ENCODE measurements at places on chromosomes 16 and 17. TPM values are rescaled to one million over a fixed set of nuclear protein-coding genes. Genes with fewer than 3 reads are reported as not detected.

DNA sequence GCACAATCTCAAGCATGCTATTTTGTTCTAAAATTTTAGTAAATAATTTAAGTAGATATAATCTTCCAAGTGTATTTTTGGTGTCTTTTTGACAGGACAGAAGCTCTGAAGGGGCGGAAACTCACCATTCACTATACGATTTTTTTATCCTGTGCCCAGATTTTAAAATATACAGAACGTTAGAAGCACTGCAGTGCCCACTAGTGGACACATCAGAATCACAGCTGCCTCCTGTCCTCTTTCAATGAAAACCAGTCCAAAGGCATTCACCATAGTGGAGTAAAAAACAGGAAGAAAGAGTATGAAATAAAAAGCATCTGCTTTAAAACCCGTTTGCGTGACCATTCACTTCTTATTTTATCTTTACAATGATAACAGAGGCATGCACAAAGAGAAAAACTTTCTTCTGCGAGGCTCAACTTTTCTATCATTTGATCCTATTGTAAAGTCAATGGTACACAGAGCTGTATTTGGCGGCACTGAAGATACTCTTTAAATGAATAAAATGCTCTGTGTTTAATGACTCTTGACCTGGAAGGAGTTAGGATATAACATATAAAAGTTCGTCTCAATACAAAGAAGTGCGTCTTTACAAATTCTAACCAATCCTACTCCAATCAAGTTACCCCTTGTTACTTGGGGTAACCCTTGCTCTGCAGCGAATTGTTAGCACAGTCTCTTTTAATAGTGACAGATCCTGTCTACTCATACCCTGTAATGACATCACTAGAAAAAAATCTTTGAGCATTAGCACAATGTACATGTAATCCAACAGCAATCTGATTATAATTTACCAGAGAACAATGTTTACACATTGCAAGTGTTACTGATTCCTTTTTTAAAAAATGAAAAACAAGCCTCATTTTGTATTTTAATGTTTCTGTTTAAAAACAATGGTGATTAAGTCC is 339.8 kb upstream of the PSMD7 start:
- DNase-seq: peak; percentile 73

DNA sequence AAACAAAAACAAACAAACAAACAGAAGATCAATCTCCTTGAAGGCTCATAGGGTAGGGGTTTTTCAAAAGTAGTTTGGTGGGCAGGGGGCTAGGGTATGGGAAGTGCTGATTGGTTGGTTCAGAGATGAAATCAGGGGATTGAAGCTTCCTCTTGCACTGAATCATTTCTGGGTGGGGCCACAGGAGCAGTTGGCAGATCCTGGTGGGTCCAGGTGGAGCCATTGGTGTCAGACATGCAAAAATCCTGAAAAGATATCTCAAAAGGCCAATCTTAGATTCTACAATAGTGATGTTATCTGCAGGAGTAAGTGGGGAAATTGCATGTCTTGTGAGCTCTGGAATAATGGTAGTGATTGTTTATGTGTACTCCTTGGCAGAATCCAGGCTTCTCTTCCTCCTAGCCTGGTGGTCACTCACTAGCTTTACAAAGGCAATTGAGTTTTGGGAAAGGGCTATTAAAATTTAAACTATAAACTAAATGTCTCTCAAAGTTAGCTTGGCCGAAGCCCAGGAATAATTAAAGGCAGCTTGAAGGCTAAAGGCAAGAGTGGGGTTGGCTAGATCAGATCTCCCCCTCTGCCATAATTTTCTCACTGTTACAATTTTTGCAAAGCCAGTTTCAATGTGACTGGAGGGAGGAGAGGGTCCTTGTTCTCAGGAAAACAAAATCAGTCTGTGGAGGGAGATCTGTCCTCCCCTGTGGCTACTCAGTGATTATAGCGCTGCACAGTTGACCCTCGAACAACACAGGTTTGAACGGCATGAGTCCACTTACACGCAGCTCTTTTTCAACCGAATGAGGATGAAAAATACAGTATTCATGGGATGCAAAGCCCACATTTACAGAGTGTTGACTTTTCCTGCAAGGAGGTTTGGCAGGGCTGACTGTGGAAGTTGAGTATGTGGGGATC is 45.2 kb downstream of the RNF112 start:
- no peak for DNase-seq

DNA sequence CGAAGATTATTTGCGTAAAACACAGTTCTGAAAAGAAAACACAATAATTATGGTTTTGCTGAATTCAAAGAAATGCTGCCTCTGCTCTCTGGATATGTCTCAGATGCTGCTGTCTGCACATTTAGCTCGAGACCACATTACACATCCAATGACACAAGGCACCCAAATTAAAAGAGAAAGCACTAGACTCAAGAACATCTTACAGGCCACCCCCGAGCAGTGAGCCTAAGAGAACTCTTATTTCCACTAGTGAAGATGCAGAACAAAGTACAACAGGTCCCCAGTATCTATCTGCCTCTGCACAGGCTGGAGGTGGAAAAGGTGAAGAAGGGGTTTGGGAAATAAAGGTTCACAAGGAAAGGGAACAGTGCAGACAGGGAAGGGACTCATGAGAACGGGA is 33.5 kb downstream of the GRB2 start:
- no peak for DNase-seq

GRCh38 chr17:39073916-39074315 is 77.5 kb downstream of the PLXDC1 start:
- no peak for DNase-seq

GRCh38 chr16:4968879-4969483 is 10.9 kb downstream of the SEC14L5 start:
- no peak for DNase-seq

- DNase-seq: no peak
Measured at GRCh38 chr16:23222929-23223328, 40.4 kb downstream of the SCNN1G start.

DNA sequence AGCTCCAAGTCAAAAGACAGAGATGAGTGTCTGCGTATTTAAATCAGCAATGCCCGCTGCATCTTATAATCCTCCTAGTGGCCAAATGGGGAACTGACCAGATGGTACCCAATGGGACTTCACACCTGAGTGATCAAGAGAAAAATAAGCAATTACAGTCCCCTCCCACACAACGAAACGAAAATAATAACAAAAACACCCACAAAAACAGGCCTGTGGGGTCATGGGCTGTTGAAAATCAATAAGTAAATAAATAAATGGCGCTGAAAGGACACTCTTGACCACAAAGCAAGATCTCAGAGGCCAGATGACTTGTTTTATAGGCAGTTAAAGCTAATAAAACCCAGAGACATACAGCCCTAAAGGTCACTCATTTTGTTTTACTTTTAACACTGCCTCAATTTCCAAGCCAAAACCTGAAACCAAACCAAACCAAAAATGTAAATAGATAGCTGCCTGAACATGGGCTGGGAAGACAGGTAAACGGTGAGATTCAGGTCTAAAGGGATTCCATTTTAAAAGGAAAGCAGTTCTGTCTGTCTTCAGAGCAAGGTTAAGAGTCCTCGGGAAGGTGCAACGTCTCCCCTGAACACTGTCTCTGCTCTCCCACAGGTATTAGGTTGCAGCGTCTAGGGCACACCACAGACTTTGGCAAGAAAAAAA is 1.3 kb downstream of the ZNF821 start:
- peak; percentile 80 for DNase-seq

GRCh38 chr17:71398025-71398424 is 722.8 kb upstream of the SOX9 start:
- no peak for DNase-seq

GRCh38 chr17:56596691-56597494 is 3.4 kb downstream of the NOG start:
- DNase-seq: no peak

DNA sequence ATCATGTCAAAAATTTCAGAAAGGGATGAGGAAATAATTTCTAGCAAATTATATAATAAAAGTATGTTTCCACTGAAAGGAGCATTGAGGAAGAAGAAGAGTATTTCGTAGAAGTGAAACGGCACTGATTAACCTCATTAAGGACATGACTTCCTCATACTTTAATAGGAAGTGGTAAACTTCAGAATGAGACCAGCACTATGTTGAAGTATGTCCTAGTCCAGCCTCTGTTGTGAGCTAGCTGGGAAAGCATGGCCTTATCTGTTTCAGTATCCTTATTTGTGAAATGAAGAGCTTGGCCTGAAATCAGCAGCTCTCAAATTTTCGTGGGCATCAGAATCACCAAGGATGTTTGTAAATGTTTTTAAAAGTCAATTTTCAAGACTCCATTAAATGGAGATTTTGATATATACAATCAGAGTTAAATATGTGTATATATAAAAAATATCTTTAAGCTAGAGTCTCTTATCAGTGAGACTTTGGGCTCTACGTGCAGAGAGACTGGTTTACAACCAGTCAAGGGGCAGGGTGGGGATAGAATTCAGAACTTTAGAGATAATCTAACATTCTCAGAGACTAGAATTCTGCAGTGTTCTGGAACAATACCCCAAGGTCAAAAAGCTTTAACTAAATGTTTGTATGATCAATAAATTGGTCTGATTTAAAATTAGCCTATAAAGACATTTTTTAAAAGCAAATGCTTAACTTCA is 365.4 kb downstream of the CDH13 start:
- DNase-seq: no peak

- no peak for DNase-seq
Measured at GRCh38 chr16:2282866-2283555, 15.1 kb upstream of the RNPS1 start.

DNA sequence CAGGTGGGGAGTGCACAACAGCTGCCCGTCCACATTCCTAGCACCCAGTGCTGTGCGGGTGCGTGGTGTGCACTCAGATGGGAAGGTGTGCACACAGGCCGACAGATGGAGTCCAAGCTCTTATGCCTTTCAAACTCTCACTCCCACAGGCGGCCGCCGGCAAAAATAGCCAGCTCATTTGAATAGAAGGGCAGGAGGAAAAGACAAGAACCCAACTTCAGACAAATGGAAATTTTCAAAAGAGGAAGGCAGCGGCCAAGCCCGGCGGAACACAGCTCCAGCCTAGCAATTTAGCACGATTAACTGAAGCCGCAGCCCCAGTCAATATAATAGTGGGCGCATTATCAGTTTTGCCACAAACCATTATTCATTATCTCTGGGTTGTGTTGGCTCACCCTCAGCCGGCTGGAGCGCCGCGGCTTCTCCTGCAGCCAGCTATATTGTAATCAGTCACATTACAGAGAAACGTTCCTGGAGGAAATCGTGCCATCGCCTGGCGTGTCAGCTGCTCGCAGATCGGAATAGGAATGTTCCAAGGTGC is 103.9 kb upstream of the SEC14L1 start:
- DNase-seq: no peak

DNA sequence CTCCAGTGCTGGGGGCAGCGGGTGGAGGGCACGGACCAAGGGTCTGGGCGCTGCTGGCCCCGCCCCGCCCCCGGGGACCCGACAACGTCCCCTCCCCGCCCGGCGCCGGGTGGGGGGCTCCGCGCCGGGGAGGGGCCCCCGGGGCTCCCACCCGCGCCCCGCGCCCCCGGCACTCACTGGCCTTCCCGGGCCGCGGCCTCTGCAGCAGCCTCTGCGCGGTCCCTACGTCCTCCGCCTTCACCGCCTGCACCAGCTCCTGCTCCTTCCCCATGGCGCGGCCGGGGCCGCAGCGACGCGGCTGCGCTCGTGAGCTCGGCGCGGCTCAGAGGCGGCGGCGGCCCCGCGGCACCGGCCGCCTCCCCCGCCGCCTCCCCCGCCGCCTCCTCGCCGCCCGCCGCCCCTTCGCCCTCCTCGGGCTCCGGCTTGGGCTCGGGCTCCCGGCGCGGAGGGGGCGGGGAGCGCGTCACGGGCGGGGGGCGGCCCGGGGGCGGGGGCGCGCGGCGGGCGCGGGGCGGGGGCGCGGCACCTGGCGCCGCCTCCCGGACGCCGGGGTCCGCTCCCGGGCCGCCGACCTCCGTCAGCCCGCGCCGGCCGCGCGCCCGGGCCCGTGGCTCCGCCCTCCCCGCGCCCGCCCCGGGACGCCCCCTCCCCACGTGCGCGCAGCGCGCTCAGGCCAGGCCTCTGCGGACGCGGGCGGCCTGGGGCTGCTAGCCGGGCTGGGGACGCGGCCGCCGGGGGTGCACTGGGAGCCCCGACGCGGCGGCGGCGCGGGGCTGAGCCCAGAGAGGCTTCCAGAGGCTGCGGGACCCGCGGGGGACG is at the start of gene CASKIN1:
CASKIN1 (minus strand) TSS at position 444 of the 819 bp plus-strand sequence; CDS start at position 271, 173 bp downstream.
- DNase-seq: no peak

- DNase-seq: no peak
Measured at GRCh38 chr17:50034498-50035364, 21.2 kb upstream of the ITGA3 start.

DNA sequence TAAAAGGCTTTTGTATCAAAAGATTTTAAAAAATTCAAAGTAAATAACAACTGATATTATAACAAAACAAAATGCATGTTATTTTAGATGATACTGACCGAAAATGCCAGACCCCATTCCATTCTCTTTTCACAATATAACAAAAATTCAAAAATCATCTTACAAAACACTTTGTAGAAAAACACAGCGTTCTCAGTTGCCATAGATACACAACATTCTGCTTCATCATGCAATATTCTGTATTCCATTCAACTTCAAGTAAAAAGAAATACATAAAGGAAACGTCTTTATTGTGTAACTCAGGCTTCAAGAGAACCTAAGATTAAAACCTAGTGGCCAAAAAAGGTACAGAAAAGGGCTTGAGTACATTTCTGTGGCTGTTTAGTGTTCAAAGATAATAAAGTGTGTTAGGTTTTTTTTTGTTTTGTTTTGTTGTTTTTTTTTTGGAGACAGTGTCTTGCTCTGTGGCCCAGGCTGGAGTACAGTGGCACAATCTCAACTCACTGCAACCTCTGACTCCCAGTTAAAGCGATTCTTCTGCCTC is 250.5 kb downstream of the CEP112 start:
- no peak for DNase-seq

GRCh38 chr17:28996554-28997096 is 9.2 kb downstream of the SEZ6 start:
- DNase-seq: no peak

DNA sequence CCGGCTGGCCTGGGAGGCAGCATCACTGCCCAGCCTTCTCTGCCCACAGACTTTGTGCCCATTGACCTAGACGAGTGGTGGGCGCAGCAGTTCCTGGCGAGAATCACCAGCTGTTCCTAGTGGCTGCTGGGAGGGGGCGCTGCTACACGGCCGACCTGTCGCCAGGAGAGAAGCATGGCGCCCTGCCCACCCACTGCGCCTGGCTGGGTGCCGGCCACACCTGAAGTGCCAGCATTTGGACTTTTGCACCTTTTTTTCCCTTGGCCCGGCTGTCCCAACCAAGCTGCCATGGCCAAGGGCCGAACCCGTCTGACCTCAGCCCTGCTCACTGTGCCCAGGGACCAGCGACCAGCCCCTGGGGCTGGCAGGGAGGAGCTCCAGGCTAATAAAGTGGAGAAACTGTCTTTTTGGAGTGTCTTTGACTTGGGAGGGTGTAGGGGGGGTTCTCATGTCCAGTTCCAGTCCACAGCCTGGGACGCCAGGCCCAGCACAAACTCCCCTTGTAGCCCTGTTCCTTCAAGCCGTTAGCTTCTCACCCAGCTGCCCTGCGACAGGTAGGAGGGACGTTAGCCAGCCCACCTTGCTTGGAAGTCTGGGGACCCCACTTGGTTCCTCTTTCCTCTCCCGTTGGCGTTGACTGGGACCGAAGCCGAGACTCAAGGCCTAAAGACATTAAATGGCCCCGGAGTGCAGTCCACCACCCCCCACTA is 939 bp upstream of the WDR90 start:
- no peak for DNase-seq

- DNase-seq: no peak
Measured at GRCh38 chr16:8295513-8296237, 294.6 kb downstream of the TMEM114 start.

Gene TMEM238L
- total RNA-seq: not detected

Gene TEX14
- 0.28 TPM for total RNA-seq

Gene SLC16A5
- 15.0 TPM for total RNA-seq

Gene MMD
- total RNA-seq: 51.3 TPM

Gene CRHR1
- total RNA-seq: not detected

Gene PLA2G10
- total RNA-seq: not detected

Gene TP53TG3
- total RNA-seq: not detected

Data from sigmoid colon (tissue), 7 donors.